Smooth muscle cell of the coronary artery (primary cell): ENCODE measurements at places on chromosomes 1 and 21. TPM values are rescaled to one million over a fixed set of nuclear protein-coding genes. Genes with fewer than 3 reads are reported as not detected.

Gene FLG
- total RNA-seq: not detected in 2 replicates

Gene MLLT11
- 0.59 and 7.9 TPM in 2 replicates for total RNA-seq

Gene FCAMR
- total RNA-seq: not detected in 2 replicates

Gene SLC6A9
- total RNA-seq: 4.6 and 7.5 TPM in 2 replicates

Gene NTRK1
- 0.08 and 0.12 TPM in 2 replicates for total RNA-seq

Gene PER3
- 2.0 and 4.4 TPM in 2 replicates for total RNA-seq

Gene ARPC5
- total RNA-seq: 251 and 352 TPM in 2 replicates

Gene FAM177B
- total RNA-seq: not detected in 2 replicates

Gene ZNF695
- total RNA-seq: 1.8 and 2.0 TPM in 2 replicates

Gene C1orf56
- 0.47 and 0.98 TPM in 2 replicates for total RNA-seq

Gene FAM167B
- 1.6 and 2.7 TPM in 2 replicates for total RNA-seq

Gene ZNF593
- total RNA-seq: 11.2 and 41.5 TPM in 2 replicates
